ENCODE measurements at places on chromosomes 2 and 18. TPM values are rescaled to one million over a fixed set of nuclear protein-coding genes. Genes with fewer than 3 reads are reported as not detected.

Gene CACNB4
- total RNA-seq = 0.22 TPM

Gene SYT4
- total RNA-seq = not detected

Gene INHBB
- total RNA-seq = 21.1 TPM

Gene OSBPL6
- total RNA-seq = 4.0 TPM

- DNase-seq = no peak
Measured at GRCh38 chr2:143949121-143949848, 570.6 kb downstream of the ZEB2 start.

DNA sequence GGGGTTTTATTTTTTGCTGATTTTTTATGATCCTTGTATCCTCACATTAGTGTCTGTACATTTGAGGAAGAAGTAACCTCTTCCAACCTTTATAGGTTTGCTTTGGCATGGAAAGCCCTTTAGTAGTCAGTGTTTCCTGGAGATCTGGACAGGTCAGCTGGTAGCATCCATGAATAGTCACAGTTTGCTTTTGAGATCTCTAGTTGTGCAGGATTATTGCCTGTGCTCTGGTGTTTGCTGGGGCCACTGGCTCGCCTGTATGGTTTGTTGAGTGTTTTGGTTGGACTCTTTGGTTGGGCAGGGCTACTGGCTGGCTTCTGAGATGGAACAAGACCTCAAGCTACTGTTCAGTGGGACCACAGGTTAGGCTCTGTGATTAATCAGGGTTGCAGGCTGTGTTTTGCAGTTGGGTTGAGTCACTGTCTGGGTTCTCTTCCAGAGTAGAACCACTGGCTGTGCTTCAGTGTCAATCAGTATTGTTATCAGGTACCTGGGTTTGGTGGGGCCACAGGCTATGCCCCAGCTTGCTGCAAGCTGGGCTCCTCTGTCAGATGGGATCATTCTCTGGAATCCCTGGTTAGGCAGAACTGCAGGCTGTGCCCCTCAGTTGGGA is 20.0 kb downstream of the SP140L start:
- DNase-seq = peak; percentile 54

- DNase-seq = peak; percentile 20
Measured at GRCh38 chr2:234291765-234292204, 205.1 kb downstream of the ARL4C start.

DNA sequence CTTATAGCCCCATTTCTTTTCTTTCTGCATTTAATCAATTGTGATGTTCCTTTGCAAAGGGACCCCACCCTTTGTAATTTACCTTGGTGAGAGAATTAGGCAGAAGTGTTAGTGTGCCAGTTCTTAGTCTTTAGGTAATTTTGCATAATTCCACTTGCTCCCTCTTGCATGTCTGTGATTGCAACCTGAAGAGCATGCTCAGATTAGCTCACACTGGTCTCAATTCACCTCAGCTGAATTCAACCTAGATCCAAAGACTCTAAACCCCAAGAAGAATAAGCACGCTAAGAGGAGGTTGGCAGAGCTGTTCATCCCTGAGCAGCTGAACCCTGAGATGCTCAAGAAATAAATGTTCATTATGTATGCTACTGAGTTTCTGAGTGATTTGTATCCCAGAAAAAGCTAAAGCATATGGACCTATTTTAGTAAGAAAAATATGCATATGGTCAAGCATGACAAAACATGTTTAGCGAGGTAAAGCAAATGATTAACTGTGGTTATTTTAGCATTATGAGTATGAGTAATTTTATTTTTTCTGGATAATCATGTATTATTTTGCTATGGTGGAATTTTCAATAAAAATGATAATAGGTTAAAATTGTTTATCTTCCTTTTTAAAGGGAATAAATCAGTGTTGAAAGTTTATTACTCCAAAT is 299.2 kb upstream of the ZSWIM2 start:
- DNase-seq = no peak
